PC-3 (cell line): ENCODE measurements at places on chromosomes 16 and 17.

DNA sequence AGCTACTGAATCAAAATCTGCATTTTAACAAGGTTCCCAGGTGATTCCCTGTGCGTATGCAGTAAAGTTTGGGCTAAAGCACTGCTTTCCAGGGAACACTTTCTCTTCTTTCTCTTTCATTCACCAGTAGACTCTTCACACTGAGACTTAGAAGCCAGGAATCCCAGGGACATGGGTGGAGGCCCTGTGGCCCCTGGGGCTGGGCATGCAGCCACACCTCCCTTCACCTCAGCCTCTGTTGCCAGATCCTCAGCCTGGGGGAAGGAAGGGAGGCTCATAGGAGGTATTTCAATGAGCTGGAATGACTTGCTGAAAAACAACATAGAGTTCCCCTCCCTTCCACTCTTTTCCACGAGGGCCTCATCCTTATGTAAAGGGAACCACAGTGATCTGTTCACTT lies 1.2 kb downstream of the G6PC3 start:
- peaks cover 24% of the 10 kb centered on the region for H3K4me1 ChIP-seq
- peak overlapping the region; percentile 85 for H3K27ac ChIP-seq
- peaks cover 16% of the 10 kb centered on the region for H3K36me3 ChIP-seq
- H3K4me3 ChIP-seq, result peak overlapping the region; percentile 70
- H3K27me3 ChIP-seq, result no peaks in the 10 kb centered on the region

GRCh38 chr17:14581186-14581830 lies 280.4 kb downstream of the HS3ST3B1 start:
- H3K4me3 ChIP-seq, result no peak overlapping the region
- H3K4me1 ChIP-seq, result no peaks in the 10 kb centered on the region
- no peak overlapping the region for H3K27ac ChIP-seq
- DNase-seq, result peak; percentile 1

DNA sequence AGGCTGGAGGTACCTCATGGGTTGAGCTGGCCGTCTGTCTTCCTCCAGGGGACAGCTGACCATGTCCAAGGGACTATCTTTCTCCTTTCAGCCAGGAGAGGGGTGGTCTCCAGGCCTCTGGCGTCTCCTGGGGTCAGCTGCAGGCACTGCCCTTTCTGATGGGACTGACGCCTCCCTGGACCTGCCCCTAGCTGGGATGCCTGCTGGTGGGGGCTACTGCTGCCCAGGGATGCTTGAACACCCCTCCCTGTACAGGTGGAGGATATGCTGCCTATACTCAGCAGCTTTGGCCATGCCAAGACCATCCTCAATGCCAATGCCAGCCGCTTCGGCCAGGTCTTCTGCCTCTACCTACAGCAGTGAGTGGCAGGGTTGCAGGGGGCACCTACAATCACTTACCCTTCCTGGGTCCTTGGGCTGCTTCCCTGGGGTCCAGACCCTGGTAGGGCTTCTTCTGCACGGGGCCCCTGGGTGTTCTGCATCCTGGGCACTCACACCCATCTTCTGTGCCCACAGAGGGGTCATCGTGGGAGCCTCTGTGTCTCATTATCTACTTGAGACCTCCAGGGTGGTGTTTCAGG lies 4.2 kb downstream of the MYO15B start:
- H3K4me3 ChIP-seq, result no peak overlapping the region
- peaks cover 10% of the 10 kb centered on the region for H3K4me1 ChIP-seq
- no peak for DNase-seq

DNA sequence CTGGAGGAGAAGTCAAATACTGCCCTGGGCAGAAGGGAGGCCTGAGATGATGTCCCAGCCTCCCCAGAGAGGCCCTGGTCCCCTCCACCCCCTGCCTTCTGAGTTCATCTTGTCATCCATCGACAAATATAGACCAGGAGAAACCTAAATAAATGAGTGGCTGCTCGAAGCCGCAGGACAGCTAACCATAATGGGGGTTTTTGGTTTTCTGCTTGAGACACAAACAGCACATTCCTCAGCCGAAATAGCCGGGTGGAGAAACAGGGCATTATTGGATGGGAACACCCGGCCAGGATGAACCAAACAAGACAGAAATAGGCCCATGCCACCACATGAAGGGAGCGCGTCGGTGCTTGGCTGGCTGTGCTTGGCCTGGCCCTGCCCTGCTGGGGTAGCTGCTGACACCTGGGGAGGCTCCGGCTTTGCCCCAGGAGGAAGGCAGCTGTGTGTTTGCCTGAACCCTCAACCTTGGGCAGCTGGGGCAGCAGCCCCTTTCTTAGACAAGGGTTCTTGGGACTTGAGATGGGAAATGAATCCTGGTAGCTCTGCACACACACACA lies 188.1 kb downstream of the IRX5 start:
- H3K27me3 ChIP-seq, result no peaks in the 10 kb centered on the region
- H3K4me1 ChIP-seq, result no peaks in the 10 kb centered on the region
- H3K4me3 ChIP-seq, result no peak overlapping the region
- H3K36me3 ChIP-seq, result no peaks in the 10 kb centered on the region
- DNase-seq, result no peak
- H3K27ac ChIP-seq, result no peak overlapping the region

DNA sequence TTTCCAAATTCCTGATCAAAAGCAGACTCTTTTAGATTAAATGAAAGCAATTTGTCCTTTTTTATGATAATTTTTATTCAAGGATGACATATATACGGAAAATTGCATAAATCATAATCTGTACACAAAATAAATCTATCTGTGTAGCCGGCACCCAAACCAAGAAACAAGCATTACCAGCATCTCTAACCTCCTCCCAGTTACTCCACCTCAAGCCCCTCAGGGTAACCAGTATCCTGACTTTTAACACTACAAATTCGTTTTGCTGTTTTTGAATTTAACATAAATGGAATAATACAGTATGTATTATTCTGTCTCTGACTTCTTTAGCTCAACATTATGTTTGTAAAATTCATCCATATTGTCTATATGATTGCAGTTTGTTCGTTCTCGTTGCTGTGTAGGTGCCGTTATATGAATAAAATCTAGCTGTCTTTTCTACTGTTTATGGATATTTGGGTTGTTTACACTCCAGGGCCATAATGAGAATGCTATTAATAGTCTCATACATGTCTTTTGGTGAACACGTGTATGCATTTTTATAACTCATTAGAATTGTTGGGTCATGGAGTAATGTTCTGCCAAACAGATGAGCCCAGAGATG lies 1.0 kb downstream of the TEKT1 start:
- no peak for DNase-seq
- peaks cover 3% of the 10 kb centered on the region; the same call in 1 of the 2 replicates for H3K4me1 ChIP-seq
- no peaks in the 10 kb centered on the region for H3K36me3 ChIP-seq

DNA sequence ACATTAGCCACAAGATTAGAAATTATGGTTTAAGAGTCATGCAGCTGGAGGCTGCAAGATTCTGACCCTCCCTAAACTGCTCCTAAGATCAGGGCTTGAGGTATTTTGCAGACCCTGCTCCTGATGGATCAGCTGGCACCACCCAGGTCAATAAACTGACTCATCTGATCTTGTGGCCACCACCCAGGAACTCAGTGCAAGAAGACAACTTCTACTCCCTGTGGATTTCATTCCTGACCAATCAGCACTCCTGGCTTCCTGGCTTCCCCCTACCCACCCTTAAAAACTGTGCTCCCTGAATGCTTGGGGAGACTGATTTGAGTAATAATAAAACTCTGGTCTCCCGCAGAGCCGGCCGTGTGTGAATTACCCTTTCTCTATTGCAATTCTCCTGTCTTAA lies 25.0 kb upstream of the MILR1 start:
- H3K27ac ChIP-seq, result no peak overlapping the region
- no peak overlapping the region for H3K4me3 ChIP-seq
- peaks cover 4% of the 10 kb centered on the region; the same call in 1 of the 2 replicates for H3K36me3 ChIP-seq

DNA sequence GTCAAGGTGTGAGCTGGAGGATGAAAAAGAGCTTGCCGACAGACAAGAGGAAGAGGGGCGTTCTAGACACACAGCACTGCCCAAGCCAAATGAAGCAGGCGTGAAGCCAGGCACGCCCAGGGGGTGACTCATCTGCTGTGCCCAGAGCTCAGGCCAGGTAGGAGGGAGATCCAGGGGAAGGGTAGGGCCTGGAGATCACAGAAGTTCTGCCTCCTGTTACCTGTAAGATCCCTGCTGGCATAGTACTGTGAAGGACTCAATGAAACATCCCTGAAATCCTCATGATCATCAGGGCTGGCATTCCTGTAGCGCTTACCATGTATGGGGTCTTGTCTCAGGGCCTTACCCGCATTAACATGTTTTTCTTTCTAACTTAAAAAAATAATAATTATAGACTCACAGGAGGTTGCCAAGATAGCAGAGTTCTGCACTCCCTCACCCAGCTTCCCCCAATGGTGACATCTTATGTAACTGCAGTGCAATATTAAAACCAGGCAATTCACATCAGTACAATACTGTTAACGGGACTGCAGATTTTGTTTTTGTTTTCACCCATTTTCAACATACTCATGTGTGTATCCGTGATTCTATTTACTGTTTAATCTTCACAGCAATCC lies 158.6 kb downstream of the XYLT1 start:
- no peak overlapping the region for H3K27ac ChIP-seq
- H3K27me3 ChIP-seq, result no peaks in the 10 kb centered on the region
- no peaks in the 10 kb centered on the region for H3K4me1 ChIP-seq

DNA sequence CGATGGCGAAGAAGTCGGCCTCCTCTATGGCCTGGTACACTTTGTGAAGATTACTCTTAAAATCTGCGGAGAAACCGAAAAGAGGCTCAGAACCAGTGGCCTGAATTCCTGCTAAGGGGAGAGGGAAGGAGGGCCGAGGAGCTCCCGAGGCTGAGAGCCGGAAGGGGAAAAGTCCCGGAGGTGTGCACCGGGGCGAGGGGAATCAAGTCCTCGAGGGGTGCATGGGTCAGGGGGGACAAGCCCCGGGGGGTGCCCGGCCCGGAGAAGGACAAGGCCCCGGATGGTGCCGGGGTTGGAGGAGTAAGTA lies 495 bp downstream of the PARN start:
- peaks cover 6% of the 10 kb centered on the region for H3K36me3 ChIP-seq
- 0 out of 2 replicates have a peak overlapping the region, but pooled peaks have one; percentile 26 for H3K27ac ChIP-seq
- peaks cover 22% of the 10 kb centered on the region for H3K4me1 ChIP-seq
- H3K4me3 ChIP-seq, result peak overlapping the region; percentile 84
- H3K27me3 ChIP-seq, result no peaks in the 10 kb centered on the region

DNA sequence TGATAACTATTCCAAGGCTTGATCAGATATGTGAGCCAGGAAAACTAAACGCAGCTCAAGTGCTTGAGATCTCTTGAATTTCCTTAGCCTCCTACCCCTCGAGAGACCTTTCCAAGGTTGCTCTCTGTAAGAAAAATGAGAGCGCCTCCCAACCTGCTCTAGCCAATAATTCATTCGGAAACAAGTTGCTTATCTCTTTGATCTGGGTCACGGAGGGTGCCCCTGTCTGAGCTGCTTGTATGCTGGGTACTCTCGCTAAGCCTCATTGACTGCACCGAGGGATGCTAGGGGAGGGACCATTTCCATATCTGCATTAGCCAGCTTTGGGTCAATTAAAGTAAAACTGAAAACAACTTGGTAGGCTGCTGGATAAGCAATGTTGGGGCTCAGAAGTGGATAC lies 70.1 kb upstream of the SHISA6 start:
- H3K36me3 ChIP-seq, result no peaks in the 10 kb centered on the region
- no peaks in the 10 kb centered on the region for H3K4me1 ChIP-seq
- no peaks in the 10 kb centered on the region for H3K27me3 ChIP-seq
- DNase-seq, result no peak
- no peak overlapping the region for H3K4me3 ChIP-seq
- H3K27ac ChIP-seq, result no peak overlapping the region

- no peaks in the 10 kb centered on the region for H3K27me3 ChIP-seq
- no peaks in the 10 kb centered on the region for H3K36me3 ChIP-seq
- no peak overlapping the region for H3K27ac ChIP-seq
- no peak overlapping the region for H3K4me3 ChIP-seq
Observed at GRCh38 chr17:82373731-82374625, 2.4 kb downstream of the UTS2R start.

GRCh38 chr16:57175896-57176295 lies 9.9 kb downstream of the PSME3IP1 start:
- no peak overlapping the region for H3K27ac ChIP-seq
- H3K4me3 ChIP-seq, result no peak overlapping the region
- H3K36me3 ChIP-seq, result 0 out of 2 replicates have a peak, but pooled peaks cover 5% of the 10 kb centered on the region
- no peak for DNase-seq
- H3K27me3 ChIP-seq, result no peaks in the 10 kb centered on the region

DNA sequence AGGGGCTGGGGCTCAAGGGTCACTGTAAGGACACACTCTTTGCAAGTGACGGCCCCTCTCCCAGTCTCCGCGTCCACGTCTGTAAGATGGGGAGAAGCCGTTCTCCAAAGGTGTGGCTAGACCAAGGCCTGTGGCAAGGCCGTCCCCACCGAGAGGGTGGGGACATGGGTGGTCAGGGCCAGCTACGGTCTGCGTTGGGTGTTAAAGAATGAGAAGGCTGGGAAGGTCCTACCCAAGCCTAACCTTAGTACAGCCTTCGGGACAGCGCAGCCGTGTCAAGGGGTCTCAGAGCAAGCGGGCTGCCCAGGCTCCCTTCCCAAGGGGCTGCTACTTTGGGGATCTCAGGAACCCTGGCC lies 1.9 kb downstream of the C1QTNF8 start:
- no peak overlapping the region for H3K4me3 ChIP-seq
- peaks cover 8% of the 10 kb centered on the region; the same call in 1 of the 2 replicates for H3K4me1 ChIP-seq
- no peaks in the 10 kb centered on the region for H3K36me3 ChIP-seq
- no peak overlapping the region for H3K27ac ChIP-seq
- no peaks in the 10 kb centered on the region for H3K27me3 ChIP-seq
- no peak for DNase-seq

DNA sequence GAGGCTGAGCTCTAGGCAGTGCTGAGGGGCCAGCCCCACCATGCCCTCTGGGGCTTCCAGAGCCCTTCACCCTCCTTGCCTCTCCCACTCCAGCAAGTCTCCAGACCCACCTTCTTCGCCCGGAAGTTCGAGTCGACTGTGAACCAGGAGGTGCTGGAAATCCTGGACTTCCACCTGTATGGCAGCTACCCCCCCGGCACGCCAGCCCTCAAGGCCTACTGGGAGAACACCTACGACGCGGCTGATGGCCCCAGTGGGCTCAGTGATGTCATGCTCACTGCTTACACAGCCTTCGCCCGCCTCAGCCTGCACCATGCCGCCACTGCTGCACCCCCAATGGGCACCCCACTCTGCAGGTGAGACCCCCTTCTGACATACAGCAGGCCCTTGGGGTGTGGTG lies 10.5 kb downstream of the XYLT2 start:
- no peak for DNase-seq
- no peaks in the 10 kb centered on the region for H3K27me3 ChIP-seq
- H3K4me3 ChIP-seq, result no peak overlapping the region
- H3K4me1 ChIP-seq, result no peaks in the 10 kb centered on the region

DNA sequence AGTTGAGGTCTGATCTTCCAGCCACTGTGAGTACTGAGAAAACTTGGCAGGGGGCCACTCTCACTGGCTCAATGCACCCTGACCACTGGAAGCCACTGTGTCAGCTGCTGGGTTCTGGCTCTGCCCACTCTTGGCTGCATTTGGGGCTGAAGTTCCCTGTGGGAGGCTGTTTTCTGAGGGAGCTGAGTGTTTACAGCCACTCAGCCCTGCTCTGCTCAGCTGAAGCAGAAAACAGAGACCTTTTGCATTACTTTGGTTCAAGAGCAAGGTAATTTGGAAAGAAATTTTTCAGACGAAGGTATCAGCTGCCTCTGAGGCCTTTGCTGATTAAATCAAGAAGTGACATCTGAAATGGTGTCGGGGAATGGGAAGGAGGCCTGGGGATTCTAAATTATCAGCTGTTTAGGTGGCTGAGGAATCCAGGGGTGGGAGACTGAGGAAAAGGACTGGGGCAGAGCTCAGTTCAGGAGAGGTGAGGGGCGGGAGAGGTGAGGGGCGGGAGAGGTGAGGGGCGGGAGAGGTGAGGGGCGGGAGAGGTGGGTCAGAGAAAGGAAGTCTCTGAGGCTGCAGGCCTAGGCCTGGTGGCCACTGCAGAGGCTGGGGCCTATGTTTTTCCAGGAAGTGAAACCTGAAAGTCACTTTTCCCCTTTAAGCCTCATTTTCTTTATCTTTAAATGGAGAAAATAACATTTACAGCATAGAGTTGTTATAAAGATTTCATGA lies at the start of gene ACSM5:
Gene ACSM5, plus strand, starts transcription at position 137 of the 723 bp plus-strand sequence. CDS start 1,951 bp downstream, outside the sequence.
- no peak within 1 kb of the TSS for H3K4me3 ChIP-seq
- no peak for DNase-seq
- H3K27ac ChIP-seq, result no peak within 1 kb of the TSS
- no peaks in the 10 kb centered on the region for H3K4me1 ChIP-seq
